ENCODE measurements at places on chromosomes 1 and 21.

DNA sequence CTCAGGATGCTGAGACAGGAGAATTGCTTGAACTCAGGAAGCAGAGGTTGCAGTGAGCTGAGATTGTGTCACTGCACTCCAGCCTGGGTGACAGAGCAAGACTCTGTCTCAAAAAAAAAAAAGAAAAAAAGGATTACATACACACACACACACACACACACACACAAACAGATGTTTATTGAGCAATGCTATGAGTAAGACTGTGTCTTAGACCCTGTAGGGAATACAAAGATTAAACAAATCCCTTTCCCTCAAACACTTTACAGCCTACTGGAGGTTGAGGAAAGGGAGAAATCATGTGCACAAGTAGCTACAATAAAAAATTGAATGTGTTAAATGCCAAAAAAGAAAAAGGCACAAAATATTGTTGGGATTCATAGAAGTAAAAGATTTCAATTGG, 58.1 kb downstream of the RPAP2 start:
- peak; percentile 91 for DNase-seq

- DNase-seq, result no peak
These were observed 356.3 kb upstream of the B3GALT2 start for GRCh38 chr1:193542690-193543089.

- DNase-seq, result no peak
These were observed 12.7 kb upstream of the MX2 start for GRCh38 chr21:41349126-41349525.

DNA sequence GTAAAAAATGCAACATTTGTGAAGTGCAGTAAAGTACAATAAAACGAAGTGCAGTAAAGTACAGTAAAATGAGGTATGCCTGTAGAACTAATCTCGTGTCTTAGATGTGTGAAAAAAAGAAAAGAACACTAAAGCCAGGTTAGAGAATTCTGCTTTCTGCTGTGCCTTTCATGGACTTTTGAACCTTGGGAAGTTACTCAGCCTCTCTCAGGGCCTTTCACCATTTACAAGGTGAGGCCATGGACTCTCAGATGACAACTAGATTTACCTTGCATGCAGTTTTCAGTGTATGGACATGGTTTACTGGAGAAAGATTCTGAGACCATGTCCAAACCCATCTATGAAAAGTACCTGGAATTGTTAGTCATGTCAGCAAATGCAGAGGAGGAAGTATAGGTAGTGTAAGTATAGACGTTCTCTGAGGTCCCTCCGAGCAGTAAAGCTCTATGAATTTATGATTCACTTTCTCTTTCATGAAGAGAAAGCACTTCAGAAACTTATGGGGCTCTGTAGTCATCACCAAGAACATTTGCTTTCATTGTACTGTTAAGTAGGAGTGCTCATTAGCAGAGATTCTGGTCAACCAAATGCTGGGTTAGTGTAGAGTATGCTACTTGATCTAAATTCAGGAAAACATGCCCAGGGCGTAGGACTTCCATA, 143.1 kb downstream of the CACNA1E start:
- DNase-seq, result no peak

DNA sequence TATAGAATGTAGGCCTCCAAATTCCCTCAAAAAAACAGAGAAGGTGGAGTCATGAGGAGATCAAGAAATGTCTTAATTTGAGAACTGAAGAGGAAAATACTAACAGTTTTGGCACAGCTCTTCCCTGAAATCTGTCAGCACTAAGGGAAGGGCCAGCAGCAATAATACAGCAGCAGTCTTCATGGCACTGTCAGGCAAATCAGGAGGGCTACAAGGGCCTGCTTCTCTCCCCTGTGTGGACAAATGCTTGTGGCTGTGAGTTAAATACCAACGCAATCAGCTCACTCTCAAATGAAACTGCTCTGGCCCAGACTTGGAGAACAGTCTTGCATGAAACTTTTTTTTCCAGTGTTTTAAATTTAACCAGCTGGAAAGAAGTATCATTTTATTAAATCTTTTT, 20.5 kb upstream of the CNN3 start:
- peak; percentile 73 for DNase-seq

DNA sequence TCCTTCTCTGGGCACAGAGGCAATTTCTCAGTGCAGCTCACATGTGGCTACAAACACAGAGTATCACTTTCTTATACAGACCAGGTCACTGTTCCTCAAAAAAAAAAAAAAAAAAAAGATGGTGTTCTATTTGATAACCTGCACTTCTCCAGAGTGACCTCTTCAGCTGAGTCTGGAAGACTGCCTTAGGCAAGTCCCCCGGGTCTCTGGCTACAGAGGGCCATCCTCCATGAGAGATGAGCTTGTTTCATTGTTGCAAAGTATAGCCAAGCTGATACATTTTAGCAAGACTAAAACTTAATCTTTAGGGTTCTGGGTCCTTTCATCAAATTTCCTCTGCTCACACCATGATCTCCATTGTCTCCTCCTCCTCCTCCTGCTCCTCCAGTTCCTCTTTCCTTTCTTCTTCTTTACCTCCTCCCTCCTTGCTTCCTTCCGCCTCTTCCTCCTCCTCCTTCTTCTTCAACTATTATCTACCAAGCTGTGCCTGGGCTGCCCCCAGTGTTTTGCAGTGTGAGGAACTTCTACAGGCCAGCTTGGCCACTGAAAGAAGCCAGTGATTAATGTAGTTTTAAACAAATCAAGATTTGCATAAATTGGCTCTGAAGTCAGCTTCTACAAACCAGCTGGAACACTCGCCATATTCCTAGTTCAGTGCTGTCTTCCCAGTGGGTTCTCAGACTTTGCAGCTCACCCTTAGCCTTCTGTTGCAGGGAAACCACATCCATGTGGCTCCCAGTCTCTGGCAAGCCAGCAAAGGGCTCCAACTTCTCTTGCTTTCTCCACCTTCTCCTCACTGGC, 139.4 kb downstream of the RUNX1 start:
- peak; percentile 52 for DNase-seq

DNA sequence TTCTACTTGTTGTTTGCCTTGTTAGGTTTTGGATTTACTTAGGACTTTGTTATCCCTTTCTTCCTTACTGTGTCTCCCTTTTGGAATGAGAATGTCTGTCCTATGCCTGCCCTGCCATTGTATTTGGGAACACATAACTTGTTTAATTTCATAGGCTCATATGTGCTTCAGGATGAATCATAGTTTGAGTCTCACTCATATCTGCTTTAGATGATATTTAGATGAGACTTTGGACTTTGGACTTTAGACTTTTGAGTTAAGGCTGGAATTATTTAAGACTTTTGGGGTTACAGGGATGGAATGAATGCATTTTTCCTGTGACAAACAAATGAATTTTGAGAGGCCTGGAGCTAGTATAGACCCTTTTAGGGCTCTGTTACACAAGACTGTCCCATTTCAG, 33.4 kb downstream of the PSMG1 start:
- DNase-seq, result no peak

- peak; percentile 90 for DNase-seq
These were observed 98.2 kb upstream of the ARTN start for GRCh38 chr1:43835082-43836021.

GRCh38 chr1:51189421-51190073, 46.5 kb upstream of the RNF11 start:
- DNase-seq, result peak; percentile 81

GRCh38 chr21:38639571-38640354, 141.5 kb upstream of the ERG start:
- no peak for DNase-seq

DNA sequence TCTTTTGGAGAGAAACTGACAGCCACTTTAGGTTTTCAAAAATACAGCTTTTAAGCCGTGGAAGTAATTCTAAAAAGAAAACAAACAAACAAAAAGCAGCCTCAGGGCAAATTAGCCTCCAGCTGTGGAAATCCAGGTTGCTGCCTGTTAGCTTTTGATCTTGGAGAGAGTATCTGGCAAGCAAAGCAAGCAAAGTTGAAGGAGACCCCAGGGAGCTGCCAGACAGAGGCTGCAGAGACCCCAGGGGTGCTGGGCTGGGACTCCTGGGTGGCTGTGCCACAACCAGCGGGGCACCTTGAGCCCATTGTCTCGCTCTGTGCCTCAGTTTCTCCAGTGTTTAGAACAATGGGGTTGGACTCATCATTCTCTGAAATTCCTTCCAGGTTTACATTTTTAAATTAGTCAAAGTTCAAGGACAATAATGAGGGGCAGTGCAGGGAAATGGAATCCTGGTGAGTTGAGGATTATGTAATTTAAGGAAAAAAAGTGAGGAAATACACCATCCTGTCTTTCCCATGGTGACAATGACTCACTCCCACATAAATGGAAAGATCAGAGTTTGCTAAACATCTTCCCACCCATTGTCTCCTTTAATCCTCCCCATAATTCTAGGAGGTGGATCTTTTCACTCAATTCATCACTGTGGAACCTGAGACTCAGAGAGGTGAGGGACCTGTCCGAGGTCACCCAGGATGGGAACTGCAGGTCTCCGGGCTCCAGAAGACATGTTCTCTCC, 480.5 kb downstream of the MATN1 start:
- DNase-seq, result no peak

DNA sequence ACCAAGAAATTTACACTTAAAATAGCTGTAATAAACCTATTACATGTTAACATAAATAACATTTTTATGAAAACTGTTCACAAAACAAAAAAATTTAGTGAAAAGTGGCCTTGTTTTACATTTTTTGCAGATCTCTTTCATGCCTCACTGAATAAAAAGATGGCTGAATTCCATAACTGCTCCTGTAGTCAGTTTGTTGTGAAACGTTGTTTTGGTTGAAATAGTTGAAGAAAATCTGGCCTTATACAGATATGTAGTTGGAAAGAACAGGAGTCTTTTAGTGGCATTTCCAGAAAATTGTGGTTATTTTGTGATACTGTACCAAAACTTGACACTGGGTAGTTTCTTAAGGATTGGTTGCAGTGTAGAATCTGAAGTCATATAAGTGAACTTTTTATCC, 18.1 kb downstream of the ITSN1 start:
- DNase-seq, result no peak

DNA sequence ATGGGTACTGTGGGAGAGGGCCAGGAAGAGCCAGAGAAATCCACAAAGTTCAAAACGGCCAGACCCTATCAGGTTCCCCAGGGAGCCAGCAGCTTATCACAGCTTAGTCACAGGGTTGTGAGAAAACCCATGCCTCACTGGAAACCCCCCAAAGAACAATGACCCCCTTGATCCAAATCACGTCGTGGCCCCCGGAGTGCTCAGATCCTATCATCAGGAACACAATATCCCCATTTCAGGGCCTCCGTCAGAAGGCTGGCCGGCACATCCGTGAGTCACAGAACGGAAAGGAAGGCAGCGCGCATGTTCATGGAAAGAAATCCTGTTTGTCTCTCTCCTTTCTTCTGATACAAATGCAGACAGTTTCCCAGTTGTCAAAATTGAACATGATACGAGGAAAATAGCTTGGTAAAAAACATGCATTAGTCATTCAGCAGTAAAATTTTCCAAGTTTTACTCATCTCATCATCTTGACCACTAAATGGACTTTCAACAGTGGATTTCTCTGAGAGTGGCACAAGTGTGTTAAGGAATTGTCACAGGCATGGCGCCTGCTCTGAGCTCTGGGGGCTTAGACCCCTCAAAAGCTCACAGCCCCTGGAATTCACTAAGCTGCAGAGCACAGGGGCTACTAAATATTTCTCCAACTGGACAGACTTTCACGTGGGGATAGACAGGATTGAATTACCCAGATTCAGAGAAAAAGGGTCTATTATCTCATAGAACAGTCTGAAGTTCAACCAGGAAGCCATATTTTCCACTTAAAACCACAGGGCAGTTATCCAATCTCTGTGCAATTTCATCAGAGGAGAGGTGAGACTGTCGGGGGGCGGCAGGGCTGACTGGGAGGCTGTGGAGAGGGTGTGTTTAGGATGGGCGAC, 124.8 kb downstream of the RIPK4 start:
- DNase-seq, result peak; percentile 97

GRCh38 chr21:44581158-44581557, 754 bp upstream of the KRTAP10-5 start:
- no peak for DNase-seq

GRCh38 chr1:223340637-223341036, 23.3 kb downstream of the SUSD4 start:
- DNase-seq, result no peak

GRCh38 chr1:26585471-26585870, 55.9 kb downstream of the RPS6KA1 start:
- no peak for DNase-seq

DNA sequence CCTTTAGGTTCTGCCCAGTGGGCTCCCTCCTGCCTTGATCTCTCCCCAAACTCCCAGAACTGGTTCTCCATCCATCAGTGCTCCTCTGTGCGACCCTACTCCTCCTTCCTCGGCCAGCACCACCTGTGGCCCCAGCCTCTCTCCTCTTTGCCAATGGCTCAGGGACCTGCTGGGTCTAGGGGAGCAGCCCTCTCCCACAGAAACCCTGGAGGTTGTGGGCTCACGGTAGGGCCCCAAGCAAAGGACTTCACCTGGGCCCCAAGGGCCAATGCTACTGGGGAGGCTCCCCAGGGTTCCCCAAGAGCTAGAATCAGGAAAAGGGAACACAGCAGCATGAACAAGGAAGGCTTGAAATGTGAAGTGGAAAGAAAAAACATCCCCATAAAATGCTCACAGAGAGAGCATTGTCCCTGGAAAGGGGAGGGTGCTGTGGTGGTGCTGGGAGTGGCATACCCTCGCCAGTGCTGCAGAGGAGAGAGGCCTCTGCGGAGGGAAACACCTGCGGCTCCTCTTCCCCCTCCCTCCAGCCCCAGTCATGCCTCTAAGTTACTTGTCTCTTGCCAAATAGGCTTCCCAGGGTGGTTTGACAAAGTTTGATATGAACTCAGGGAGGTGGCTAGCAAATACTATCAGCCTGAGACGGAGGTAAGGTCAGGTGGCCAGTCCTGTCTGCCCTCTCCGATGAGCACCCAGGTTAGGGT, 2.5 kb downstream of the TMEM63A start:
- no peak for DNase-seq

- no peak for DNase-seq
These were observed 19.4 kb upstream of the LRRN2 start for GRCh38 chr1:204704794-204705492.

DNA sequence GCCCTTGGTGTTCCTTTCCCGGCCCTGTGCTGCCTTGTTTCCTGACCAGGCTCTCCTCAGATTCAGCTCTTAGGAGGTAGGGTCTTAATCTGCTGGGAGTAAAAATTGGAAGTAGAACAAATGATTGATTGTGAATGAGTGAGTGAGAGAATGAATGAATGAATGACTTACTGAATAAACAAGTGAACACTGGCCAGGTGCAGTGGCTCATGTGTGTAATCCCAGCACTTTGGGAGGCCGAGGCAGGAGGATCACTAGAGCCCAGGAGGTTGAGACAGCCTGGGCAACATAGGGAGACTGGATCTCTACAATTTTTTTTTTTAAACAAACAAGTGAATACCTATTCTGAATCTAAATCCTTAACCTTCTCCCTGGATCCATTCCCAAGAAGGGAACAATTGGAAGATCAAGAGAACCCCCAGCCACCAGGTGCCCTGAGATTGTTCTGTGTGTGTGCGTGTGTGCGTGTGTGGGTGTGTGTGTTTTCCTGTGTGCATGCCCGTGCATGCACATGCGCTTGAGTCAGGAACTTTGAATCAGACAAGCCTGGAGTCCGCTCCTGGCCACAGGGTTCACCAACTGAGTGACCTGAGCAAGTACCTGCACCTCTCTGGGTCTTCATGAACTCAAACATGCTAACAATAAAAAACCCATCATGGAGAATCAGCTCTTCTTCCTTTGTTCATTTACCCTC, 24.3 kb upstream of the CITED4 start:
- DNase-seq, result no peak

- peak; percentile 98 for DNase-seq
These were observed 38.7 kb downstream of the DSTYK start for GRCh38 chr1:205172729-205173366.

- no peak for DNase-seq
These were observed 45.5 kb downstream of the TOR1AIP2 start for GRCh38 chr1:179831852-179832699.

GRCh38 chr21:41142051-41142795, 25.7 kb upstream of the BACE2 start:
- DNase-seq, result peak; percentile 44

All from fibroblast of mammary gland (primary cell).